Muscle of leg (tissue), 16 donors: ENCODE measurements at places on chromosomes 4 and X. TPM values are rescaled to one million over a fixed set of nuclear protein-coding genes. Genes with fewer than 3 reads are reported as not detected.

DNA sequence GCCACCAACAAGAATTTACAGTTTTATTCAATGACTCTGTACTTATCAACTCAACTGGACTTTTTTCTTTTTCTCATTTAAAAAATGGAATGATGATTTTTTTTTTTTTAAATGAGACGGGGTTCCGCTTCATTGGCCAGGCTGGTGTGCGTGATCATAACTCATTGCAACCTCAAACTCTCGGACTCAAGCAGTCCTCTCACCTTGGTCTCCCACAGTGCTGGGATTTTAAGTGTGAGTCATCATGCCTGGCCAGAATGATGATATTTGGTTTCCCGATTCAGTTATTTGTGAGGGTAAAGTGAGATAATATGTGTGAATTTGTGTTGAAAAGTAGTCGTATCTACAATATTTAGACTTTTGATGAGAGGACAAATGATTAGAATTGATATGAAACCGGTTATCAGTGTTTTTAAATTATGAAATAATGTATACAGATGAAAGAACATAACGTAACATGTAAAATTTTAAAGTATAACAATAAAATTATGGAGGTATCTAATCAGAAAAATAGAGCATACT lies 66.0 kb upstream of the UNC5C start:
- DNase-seq, result no peak

GRCh38 chr4:29415771-29416170 lies 1304.4 kb upstream of the PCDH7 start:
- no peak for DNase-seq

GRCh38 chrX:40964633-40965586 lies 120.3 kb upstream of the USP9X start:
- no peak for DNase-seq

DNA sequence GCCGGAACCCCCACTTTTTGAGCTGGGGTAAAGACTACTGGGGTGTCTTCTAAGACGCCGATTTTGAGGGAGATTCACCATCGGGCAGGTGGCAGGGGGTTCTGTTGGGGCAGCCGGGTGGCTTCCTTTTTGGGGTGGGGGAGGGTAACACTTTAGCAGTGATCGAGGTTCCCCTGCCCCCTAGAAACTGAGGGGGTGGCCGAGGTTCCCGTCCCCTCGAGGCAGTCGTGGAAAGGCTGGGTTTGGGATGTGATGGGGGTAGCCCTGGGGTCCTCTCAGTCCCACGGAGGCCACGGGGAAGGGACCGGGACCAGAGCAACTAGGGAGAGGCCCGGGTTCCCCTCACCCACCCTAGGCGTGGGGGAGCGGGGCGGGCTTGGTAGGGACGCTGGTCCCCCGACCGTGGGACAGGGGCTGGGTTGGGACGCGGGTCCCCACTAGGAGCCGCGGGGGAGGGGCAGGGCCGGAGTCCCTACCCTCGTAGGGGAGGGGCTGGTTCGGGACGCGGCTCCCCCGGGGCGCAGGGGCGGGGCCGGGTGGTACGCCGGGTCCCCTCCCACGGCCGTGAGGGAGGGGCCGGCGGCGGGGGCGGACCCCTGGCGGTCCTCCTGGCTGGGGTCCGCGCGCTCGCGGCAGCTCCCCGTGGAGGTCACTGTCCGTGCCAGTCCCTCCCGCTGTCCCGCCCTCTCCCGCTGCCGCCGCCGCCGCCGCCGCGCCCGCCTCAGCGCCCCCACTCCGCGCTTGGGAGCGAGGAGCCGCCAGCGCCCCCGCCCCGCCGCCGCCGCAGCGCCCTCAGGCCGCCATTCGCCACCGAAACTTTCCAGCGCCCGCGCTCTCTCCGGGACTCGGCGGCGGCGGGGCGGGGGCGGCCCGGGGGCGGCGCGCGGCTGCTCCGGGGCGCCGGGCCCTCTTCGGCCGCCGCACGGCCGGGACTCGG lies at the start of gene TBL1X:
Gene TBL1X, plus strand, starts transcription at position 624 of the 937 bp plus-strand sequence. CDS start 188,529 bp downstream, outside the sequence.
- peak; percentile 60 for DNase-seq

MAGEA10 gene
- total RNA-seq, result not detected
